ENCODE measurements at places on chromosomes 1 and 21.

GRCh38 chr1:1062348-1063163 is 11.6 kb downstream of the RNF223 start:
- no peak for DNase-seq

DNA sequence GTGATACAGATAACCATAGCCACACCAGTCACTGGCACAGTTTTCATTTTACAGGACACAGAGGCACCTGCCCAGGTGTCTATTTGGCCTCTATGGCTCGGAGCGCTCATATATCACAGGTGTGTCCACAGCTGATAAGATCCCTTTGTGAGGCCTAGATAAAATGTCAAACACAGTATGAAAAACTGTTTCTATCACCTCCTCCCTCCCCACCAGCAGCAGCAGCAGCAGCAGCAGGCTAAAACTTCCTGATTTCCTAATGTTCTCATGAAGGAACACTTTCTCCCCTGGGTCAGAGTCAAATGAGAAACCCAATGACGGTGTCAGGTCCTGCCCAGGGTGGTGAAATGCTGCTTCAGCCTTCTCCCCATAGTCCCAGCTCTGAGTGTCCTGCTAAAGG is 24.4 kb downstream of the ELAPOR1 start:
- DNase-seq = no peak

GRCh38 chr21:40118527-40118926 is 251.3 kb downstream of the PCP4 start:
- DNase-seq = no peak

- DNase-seq = no peak
These were observed 106.1 kb upstream of the ARHGEF16 start for GRCh38 chr1:3348196-3348865.

GRCh38 chr1:21706151-21706835 is 37.1 kb upstream of the RAP1GAP start:
- peak; percentile 97 for DNase-seq
